NCI-H526 treated with DMSO at 0.1 percent for 48 hours (cell line): ENCODE measurements at places on chromosomes 5 and 9.

GRCh38 chr9:2798423-2798822 lies 45.5 kb downstream of the PUM3 start:
- no peak for DNase-seq

DNA sequence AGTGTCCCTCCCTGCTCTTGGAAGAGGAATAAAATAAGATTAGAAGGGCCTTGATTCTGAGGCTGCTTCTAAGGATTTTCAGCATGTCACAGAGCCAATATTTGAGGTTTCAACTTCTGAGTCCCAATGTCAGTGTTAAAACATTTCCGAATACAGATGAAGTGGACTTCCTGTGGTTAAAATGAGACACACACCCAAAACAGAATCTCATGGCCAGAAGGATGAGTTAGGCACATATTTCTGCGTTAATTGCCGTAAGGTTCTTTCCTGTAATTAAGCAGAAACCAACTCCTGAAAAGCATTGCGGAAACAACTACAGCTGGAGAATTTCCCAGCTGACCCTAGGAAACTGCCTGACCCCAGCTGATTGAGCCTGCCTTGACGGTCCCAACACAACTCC lies 10.4 kb upstream of the ZNF354B start:
- DNase-seq, result no peak

GRCh38 chr5:142862594-142862993 lies 92.4 kb downstream of the ARHGAP26 start:
- DNase-seq, result no peak

- DNase-seq, result no peak
Observed at GRCh38 chr9:133789778-133790177, 51.6 kb upstream of the SARDH start.

- peak; percentile 10 for DNase-seq
Observed at GRCh38 chr9:117415358-117415914, 579 bp upstream of the ASTN2 start.

GRCh38 chr5:79793304-79793703 lies 103.7 kb downstream of the CMYA5 start:
- DNase-seq, result no peak

DNA sequence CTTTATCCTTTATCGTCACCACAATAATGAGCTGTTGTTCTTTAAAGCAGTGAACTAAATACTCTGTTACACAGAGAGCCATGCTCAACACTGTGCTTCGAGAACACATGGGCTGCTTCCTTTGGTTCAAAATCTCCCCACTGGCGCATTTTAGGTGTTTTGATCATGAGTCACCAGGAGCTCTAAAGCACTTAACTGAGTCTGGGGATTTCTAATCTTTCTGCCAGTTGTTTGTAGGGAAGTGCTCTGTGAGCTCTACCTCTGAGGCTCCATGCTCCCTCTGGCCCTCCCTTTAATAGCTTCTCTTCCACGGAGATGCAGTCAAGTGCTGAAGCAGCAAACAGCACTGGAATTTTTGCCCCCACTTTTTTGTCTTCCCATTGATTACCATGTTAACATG lies 17.0 kb downstream of the ERAP2 start:
- no peak for DNase-seq

- DNase-seq, result no peak
Observed at GRCh38 chr5:63022403-63022802, 443.8 kb downstream of the LRRC70 start.

DNA sequence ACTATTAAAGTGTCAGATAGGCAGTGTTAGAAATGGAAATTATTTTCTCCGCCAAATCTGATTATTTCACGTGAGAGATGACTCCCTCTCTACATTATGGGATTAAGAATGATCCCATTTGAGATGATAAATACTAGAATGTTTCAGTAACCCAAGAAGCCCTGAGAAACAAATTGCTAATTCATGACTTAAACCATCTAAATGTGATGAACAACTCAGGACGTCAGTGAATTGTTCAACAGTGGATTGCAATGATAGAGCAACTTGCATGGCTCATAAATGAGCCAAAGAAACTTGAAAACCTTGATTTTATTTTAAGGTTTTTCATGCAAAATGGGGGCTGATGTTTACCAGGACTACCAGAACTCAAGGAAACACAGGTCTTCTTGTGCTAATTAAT lies 350.5 kb upstream of the WWC1 start:
- DNase-seq, result no peak

GRCh38 chr9:113155911-113156588 lies 5.2 kb downstream of the SLC31A2 start:
- no peak for DNase-seq

DNA sequence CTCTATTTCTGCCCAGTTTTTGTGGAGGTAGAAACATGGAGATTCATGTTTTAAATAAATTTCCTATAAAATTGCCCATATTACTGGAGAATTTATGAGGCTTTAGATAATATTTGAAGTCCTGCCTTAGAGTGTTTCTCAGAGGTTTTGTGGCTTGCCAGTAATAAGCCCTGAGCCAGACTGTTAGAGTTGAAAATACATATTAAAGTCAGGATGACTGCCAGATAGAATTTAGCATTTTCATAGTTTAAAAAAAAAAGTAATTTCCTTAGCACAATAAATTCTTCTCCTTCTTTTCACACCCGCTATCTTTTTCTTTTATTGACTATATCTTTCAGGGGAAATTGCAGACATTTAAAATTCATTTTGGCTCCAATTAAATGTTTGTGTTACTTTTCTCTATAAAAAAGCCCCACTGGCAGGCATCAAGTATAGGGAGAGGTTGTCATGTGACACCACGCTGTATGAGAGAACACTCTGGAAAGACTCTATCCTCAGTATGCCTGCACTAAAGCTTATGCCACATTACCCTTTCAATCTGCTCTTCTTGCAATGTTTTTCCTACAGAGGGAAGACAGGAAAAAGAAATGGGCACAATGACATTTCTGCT lies 135.2 kb downstream of the MPDZ start:
- DNase-seq, result no peak

- DNase-seq, result no peak
Observed at GRCh38 chr5:167626341-167627123, 664.9 kb upstream of the WWC1 start.

DNA sequence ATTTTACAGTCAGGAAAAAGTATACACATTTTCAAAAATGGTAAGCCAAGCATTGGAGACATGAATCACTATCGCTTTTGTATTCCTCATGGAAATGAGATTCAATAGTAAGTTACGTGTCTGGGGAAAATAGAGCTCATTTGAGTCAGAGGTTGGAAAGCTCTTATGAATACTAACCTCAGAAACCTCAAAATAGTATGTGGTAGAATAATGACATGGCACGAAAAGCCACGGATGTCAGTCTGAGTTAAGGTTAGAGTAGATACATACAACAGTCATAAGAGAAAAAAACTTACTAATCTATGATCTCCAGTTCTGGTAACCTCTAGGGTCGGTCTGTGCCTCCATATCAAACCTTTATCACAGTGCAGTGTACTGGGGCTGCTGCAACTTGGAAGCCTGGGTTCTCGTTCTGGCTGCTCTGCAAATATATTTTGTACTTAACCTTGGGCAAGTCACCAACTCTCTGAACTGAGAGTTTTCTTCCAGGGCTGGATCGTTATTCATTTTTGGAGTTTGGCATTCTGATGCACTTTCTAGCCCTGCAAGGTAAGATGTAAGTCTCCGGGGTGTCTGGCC lies 31.8 kb downstream of the MAP1B start:
- no peak for DNase-seq

- DNase-seq, result no peak
Observed at GRCh38 chr5:122332599-122333555, 20.8 kb downstream of the SNCAIP start.

DNA sequence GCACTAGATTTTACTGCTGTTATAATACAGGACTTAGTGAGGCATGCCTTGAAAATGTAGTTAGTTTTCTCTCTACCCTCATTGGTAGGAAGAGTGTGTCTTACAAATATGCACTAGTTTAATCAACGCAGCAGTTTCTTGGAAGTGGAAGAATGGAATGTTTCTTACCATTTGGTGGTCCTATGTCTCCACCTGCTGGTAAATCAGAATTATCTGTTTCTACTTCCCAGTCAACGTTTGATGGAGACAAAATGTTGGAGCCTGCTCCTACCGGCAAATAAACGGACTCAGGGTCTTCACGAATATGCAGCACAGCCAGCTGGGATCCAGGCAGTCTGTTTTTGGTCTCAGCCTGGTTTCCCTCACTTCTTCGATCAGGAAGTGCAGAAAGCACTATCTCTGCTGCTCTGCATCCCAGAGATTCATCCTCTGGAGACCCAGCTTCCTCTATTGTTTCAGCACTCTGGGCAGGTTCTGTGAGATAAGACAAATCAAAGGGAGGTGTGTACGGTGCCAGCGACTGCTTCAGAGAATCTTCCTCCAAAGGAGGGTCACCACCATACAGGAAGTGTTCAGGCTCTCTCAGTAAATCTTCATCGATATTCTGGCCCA lies 59.5 kb upstream of the PCA3 start:
- peak; percentile 28 for DNase-seq
